Activated T-cell treated with anti-CD3 and anti-CD28 coated beads, Interleukin-2, amount 50 U/mL, for 24 hours (primary cell): ENCODE measurements at places on chromosomes 4 and X.

- no peaks in the 10 kb centered on the region for H3K27me3 ChIP-seq
- peak overlapping the region; percentile 94 for H3K4me3 ChIP-seq
- H3K27ac ChIP-seq, result peak overlapping the region; percentile 92
- H3K4me1 ChIP-seq, result peaks cover 38% of the 10 kb centered on the region
- peaks cover 32% of the 10 kb centered on the region for H3K36me3 ChIP-seq
- peak; percentile 33 for DNase-seq
Observed at GRCh38 chr4:70902577-70903290, 565 bp downstream of the MOB1B start.

DNA sequence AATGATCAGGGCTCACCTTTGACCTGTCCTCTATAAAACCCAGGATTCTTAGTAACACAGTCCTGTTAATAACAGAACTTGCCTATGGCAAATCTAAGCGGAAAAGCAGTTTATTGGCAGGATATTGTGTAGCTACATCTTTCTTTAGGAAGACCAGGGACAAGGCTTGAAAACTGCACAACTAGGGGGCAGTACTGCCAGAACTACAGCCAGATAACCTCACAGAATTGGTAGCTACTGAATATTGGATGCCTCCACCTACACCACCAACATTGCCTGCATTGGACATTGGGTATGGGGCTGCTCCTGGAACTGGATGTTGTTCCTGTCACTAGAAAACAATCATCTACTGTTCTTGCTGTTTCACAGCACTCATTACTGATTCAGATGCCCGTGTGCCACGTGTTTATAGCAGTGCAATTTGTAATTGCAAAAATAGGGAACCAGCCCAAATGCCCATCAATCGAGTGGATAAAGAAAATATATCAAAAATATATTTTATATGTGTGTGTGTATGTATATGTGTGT is 47.4 kb downstream of the REPS2 start:
- no peak overlapping the region for H3K27ac ChIP-seq
- no peaks in the 10 kb centered on the region for H3K36me3 ChIP-seq
- no peaks in the 10 kb centered on the region for H3K4me1 ChIP-seq
- H3K4me3 ChIP-seq, result no peak overlapping the region
- no peak for DNase-seq

DNA sequence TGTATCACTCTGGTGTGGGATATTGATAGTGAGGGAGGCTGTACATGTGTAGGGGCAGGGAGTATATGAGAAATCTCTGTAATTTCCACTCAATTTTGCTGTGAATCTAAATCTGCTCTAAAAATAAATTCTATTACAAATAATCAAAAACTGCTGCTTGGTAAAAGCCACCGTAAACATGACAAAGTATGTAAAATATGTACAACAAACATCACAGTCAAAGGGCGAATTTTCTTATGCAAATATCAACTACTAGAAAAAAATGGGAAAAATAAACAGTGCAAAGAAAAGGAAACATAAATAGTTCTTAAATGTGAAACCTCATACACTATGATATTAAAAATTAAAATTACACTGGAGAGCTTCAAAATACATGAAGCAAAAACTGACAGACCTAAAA is 105.1 kb upstream of the DCLK2 start:
- no peak overlapping the region for H3K27ac ChIP-seq
- no peaks in the 10 kb centered on the region for H3K36me3 ChIP-seq
- H3K4me1 ChIP-seq, result no peaks in the 10 kb centered on the region
- no peak overlapping the region for H3K4me3 ChIP-seq

GRCh38 chr4:96786306-96786705 is 946.4 kb downstream of the PDHA2 start:
- DNase-seq, result no peak
- no peak overlapping the region for H3K27ac ChIP-seq
- no peaks in the 10 kb centered on the region for H3K27me3 ChIP-seq
- no peak overlapping the region for H3K4me3 ChIP-seq
- no peaks in the 10 kb centered on the region for H3K36me3 ChIP-seq

DNA sequence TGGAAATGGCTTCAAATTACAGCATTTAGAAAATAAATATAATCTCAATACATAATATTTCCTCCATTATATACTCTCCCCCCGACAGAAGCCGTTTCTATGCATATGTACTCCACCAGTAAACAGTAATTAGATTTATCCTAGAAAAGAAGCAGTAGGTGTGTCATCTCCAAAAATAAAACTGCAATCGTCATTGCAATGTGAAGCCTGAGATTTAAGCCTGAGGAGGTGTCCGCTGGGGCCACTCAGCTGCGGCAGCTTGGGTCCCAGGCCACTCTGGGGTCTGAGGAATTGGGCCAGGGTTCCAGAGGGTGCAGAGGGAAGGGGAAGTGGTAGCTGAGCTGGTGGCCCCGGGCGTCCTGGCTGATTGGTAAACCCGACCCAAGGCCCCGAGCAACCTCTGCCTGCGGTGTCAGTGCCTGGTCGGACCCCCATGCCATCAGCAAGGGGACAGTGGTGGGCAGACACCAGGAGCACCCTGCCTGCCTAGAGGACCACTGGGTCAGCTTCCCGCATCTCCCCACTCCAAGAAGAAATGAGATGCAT is 7.8 kb upstream of the MXD4 start:
- no peaks in the 10 kb centered on the region for H3K4me1 ChIP-seq
- H3K27me3 ChIP-seq, result no peaks in the 10 kb centered on the region
- no peak overlapping the region for H3K4me3 ChIP-seq

DNA sequence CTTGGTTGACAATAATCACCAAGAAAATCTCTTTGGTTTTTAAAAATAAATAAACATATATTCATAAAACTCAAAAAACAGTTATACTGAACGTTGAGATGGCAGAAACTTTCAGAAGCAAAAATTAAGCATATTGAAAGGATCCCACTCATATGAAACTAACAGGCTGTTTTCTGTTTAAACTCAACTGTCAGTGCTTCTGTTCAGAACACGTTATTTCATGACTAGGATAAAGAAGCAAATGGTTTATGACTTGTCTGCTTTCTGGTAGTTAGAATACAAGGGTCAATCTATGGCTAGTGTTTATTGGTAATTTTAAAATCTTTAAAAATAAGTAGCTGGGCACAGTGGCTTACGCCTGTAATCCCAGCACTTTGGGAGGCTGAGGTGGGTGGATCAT is 4.1 kb downstream of the GPR82 start:
- DNase-seq, result no peak
- peaks cover 20% of the 10 kb centered on the region for H3K27me3 ChIP-seq
- H3K36me3 ChIP-seq, result peaks cover 2% of the 10 kb centered on the region

DNA sequence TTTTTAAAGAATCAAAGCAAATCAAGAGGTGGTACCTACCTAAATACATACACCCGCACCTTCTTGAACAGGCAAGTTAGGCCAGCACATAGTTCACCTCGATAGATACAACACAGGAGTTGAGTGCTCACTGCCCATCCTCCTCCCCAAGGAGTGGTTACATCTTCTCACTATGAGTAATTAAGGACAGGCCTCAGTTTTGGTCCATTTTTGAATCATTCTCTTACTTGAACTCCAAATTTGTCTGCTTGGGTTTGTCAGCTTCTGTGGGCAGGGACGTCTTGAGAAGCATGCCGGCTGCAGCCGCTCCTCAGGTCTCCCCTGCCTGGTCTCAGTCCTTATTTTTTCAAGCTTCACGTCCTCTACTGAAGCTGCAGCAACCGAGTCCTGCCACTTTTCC is 190.6 kb upstream of the RBPJ start:
- H3K36me3 ChIP-seq, result no peaks in the 10 kb centered on the region
- H3K27me3 ChIP-seq, result peaks cover 5% of the 10 kb centered on the region
- DNase-seq, result no peak
- no peak overlapping the region for H3K4me3 ChIP-seq

DNA sequence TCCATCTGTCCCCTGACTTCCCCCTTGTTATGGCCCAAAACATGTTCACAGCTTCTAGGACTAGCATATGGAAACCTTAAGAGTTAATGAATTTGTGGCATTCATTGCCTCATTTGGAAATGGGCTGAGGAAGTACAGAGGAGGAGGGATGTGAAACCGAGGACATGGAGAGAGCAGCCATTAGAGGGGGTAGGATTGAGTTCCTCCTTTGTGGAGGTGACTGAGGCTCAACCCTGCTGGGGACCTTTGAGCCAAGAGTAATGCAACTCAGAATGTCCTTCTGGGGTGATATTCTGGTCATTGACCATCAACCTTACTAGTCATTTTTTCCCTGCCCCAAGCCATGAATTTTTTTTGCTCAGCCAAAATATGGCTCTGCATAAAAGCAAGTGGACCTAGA is 109.4 kb downstream of the ZNF518B start:
- no peaks in the 10 kb centered on the region for H3K4me1 ChIP-seq
- DNase-seq, result no peak
- H3K4me3 ChIP-seq, result no peak overlapping the region
- H3K27ac ChIP-seq, result no peak overlapping the region
- peaks cover 13% of the 10 kb centered on the region for H3K27me3 ChIP-seq
- no peaks in the 10 kb centered on the region for H3K36me3 ChIP-seq

DNA sequence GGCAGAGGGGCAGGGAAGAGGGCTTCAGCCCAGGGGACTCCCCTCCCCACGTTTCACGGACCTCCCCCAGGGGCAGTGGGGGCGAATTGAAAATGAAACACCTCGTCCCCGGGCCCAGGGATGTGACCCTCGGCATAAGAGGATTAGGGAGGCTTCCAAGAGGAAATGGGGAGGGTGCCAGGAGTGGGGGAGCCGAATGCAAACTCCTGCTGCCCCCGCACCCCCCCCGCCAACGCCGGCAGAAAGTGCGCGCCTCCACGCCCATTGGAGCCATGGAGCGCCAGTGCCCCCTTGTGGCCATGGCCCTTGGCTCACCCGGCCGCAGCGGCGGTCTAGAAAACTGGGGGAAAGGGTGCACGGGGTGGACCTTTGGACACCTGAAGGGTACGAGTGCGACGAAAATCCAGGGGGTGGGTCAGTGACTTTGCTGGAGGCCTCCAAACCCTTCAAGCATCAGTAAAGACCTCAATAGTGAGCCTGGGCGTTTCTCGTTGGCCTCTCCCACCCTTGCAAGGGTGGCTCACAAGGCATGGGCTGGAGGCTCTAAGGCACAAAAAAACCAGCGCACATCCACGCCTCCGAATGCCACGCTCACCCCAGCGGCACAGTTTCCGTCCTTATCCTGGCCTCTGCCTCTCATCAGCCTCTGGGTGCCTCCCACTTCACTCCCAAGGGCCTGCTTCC is 120.8 kb upstream of the PJA1 start:
- H3K4me3 ChIP-seq, result peak overlapping the region; percentile 55
- peak; percentile 77 for DNase-seq
- peaks cover 50% of the 10 kb centered on the region for H3K27me3 ChIP-seq
- peaks cover 4% of the 10 kb centered on the region for H3K4me1 ChIP-seq

DNA sequence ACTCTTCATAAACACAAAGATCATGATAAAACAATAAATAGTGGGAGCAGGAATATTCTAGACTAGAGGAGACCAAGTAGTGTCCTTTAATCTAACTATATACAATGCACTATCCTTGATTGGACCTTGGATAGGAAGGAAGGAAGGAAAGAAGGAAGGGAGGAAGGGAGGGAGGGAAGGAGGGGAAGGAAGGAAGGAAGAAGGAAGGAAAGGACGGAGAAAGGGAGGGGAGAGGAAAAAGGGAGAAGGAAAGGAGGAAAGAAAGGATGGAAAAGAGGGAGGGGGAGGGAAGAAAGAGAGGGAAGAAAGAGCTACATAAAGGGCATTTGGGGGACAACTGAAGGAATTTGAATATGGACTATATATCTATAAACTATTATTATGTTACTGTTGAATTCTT is 95.0 kb upstream of the SMARCAD1 start:
- H3K27ac ChIP-seq, result no peak overlapping the region
- peaks cover 1% of the 10 kb centered on the region for H3K27me3 ChIP-seq
- H3K4me1 ChIP-seq, result no peaks in the 10 kb centered on the region
- no peaks in the 10 kb centered on the region for H3K36me3 ChIP-seq

DNA sequence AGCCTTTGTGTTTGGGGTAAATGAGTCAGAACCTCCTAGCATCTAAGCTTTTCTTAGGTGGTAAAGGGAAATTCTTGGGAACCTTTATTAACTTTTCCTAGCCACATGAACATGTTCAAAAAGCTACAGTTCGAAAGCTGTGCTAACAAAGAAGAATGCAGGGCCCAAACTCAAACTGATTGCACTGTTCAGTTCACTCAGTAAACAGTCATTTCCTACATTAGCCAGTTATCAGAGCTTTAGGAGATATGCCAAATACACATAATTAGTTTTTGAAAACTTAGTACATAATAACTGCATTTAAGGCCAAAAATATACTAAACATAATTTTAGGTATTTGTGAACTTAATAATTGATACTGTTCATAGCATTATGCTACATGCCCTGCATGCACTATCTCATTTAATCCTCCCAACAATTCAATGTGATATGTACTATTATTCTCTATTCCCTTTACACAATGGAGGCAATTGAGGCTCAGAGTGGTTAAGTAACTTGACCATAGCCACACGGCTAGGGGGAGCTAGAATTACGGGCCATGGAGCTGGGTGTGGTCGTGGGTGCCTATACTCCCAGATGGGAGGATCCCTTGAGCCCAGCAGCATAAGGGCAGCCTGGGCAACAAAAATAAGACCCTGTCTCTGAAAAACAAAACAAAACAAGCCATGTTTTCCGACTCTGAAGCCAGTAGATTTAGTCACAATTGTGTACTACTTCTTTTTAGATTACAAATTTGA is 43.9 kb upstream of the PDGFRA start:
- no peak overlapping the region for H3K27ac ChIP-seq
- H3K4me3 ChIP-seq, result no peak overlapping the region
- no peaks in the 10 kb centered on the region for H3K36me3 ChIP-seq
- DNase-seq, result no peak

GRCh38 chr4:91916219-91916618 is 387.5 kb upstream of the GRID2 start:
- H3K4me1 ChIP-seq, result no peaks in the 10 kb centered on the region
- no peak for DNase-seq
- H3K4me3 ChIP-seq, result no peak overlapping the region
- no peaks in the 10 kb centered on the region for H3K36me3 ChIP-seq

GRCh38 chrX:15549189-15550012 is 48.8 kb downstream of the BMX start:
- peaks cover 72% of the 10 kb centered on the region for H3K27me3 ChIP-seq
- H3K4me3 ChIP-seq, result no peak overlapping the region
- H3K4me1 ChIP-seq, result no peaks in the 10 kb centered on the region

- no peaks in the 10 kb centered on the region for H3K4me1 ChIP-seq
- DNase-seq, result no peak
- H3K36me3 ChIP-seq, result no peaks in the 10 kb centered on the region
- H3K27ac ChIP-seq, result no peak overlapping the region
Observed at GRCh38 chr4:33160126-33160525, 2440.0 kb downstream of the PCDH7 start.

GRCh38 chrX:150731795-150732194 is 38.6 kb downstream of the MTMR1 start:
- DNase-seq, result peak; percentile 40
- peaks cover 22% of the 10 kb centered on the region for H3K27me3 ChIP-seq
- H3K4me1 ChIP-seq, result peaks cover 28% of the 10 kb centered on the region
- peak overlapping the region; percentile 19 for H3K27ac ChIP-seq
- H3K4me3 ChIP-seq, result no peak overlapping the region

- H3K36me3 ChIP-seq, result no peaks in the 10 kb centered on the region
- no peaks in the 10 kb centered on the region for H3K4me1 ChIP-seq
- H3K27ac ChIP-seq, result no peak overlapping the region
Observed at GRCh38 chrX:94107981-94108380, 434.0 kb downstream of the FAM133A start.

GRCh38 chr4:48639807-48640206 is 140.3 kb downstream of the FRYL start:
- no peak for DNase-seq
- peaks cover 11% of the 10 kb centered on the region for H3K36me3 ChIP-seq
- H3K27me3 ChIP-seq, result no peaks in the 10 kb centered on the region
- H3K27ac ChIP-seq, result no peak overlapping the region

- peaks cover 56% of the 10 kb centered on the region for H3K27me3 ChIP-seq
- H3K4me3 ChIP-seq, result no peak overlapping the region
- H3K4me1 ChIP-seq, result no peaks in the 10 kb centered on the region
- no peaks in the 10 kb centered on the region for H3K36me3 ChIP-seq
- H3K27ac ChIP-seq, result no peak overlapping the region
- DNase-seq, result no peak
Observed at GRCh38 chr4:16092682-16093319, 9.0 kb upstream of the PROM1 start.
